Panc1 (cell line): ENCODE measurements at places on chromosomes 16 and 17. TPM values are rescaled to one million over a fixed set of nuclear protein-coding genes. Genes with fewer than 3 reads are reported as not detected.

DNA sequence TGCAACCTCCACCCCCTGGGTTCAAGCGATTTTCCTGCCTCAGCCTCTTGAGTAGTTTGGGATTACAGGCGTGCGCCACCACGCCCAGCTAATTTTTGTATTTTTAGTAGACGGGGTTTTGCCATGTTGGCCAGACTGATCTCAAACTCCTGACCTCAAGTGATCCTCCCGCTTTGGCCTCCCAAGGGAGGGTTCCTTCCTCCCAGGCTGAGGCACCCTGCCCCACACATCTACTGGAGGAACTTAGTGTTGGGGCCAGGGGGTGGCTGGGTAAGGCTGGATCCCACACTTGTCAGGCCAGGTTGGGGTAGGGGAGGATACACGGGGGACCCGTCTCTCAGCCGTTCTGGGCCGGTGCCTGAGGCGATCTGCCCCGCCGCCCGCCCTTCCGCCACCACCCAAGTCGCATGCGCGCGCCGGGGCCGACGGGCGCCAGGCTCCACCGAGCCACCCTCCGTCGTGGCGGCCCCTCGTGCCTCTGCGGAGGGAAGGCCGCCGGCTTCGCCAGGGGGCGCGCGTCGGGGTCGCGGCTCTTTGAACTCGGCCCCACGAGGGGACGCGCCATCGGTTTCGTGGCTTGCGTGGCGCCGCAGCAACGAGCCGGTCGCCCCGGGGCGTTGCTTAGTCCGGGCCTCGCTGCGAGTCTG is 15.9 kb downstream of the GRB7 start:
- H3K36me3 ChIP-seq = no peaks in the 10 kb centered on the region
- H3K4me1 ChIP-seq = peaks cover 9% of the 10 kb centered on the region; the same call in 1 of the 2 replicates
- peak overlapping the region; percentile 68 for H3K4me3 ChIP-seq

GRCh38 chr17:48616717-48617470 is 1.8 kb upstream of the HOXB8 start:
- peak overlapping the region; percentile 99 for H3K27ac ChIP-seq
- H3K4me3 ChIP-seq = peak overlapping the region; percentile 71
- H3K27me3 ChIP-seq = no peaks in the 10 kb centered on the region
- H3K36me3 ChIP-seq = no peaks in the 10 kb centered on the region

CHRNE gene
- total RNA-seq = 0.13 TPM

DNA sequence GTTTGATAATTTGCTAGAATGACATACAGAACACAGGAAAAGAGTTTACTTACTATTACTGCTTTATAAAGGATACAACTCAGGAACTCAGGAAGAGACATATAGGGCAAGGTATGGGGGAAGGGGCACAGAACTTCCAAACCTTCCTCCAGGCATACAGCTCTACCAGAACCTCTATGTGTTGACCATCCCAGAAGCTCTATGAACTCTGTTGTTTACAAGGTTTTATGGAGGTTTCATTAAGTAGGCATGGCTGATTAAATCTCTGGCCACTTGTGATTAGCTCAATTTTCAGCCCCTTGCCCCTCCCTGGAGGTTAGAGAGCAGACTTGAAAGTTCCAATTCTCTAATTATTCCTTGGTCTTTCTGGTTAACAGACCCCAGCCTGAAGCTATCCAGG is 60.2 kb upstream of the C17orf78 start:
- DNase-seq = no peak
- no peaks in the 10 kb centered on the region; the same call in 1 of the 2 replicates for H3K36me3 ChIP-seq
- no peak overlapping the region for H3K27ac ChIP-seq
- H3K27me3 ChIP-seq = no peaks in the 10 kb centered on the region

- no peak overlapping the region for H3K4me3 ChIP-seq
- H3K36me3 ChIP-seq = peaks cover 7% of the 10 kb centered on the region
- DNase-seq = no peak
- peaks cover 60% of the 10 kb centered on the region for H3K4me1 ChIP-seq
Measured at GRCh38 chr16:24734382-24734781, 4.9 kb downstream of the TNRC6A start.

GRCh38 chr16:11576427-11577289 is 10.1 kb downstream of the LITAF start:
- H3K4me3 ChIP-seq = no peak overlapping the region
- H3K27me3 ChIP-seq = no peaks in the 10 kb centered on the region

DNA sequence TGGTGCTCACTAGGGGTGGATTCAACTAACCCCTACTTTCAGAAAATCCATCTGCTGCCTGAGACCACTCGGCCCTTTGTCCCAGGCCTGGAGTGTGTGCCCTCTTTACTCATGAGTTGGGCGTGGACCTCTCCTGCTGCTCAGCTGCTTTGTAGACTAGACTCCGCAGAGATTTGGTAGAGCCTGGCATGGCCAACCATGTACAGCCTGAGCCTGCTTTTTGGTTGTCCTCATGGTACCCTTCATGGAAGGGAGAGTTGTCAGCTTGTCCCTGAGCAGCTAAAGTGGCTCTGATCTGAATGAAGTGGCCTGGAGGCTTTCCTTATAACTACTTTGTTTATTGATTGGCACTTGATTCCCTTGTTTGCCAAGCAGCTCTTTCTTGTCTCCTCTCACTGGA is 1.5 kb downstream of the EDC4 start:
- peaks cover 17% of the 10 kb centered on the region for H3K4me1 ChIP-seq
- peak overlapping the region; percentile 90 for H3K27ac ChIP-seq
- H3K27me3 ChIP-seq = no peaks in the 10 kb centered on the region
- no peaks in the 10 kb centered on the region; the same call in none of the 2 replicates for H3K36me3 ChIP-seq

SOCS1 gene
- 4.8 TPM for total RNA-seq

- H3K27ac ChIP-seq = no peak overlapping the region
- H3K4me3 ChIP-seq = no peak overlapping the region
- H3K27me3 ChIP-seq = no peaks in the 10 kb centered on the region
- H3K4me1 ChIP-seq = no peaks in the 10 kb centered on the region
Measured at GRCh38 chr16:90010676-90011507, 8.4 kb downstream of the DBNDD1 start.

DNA sequence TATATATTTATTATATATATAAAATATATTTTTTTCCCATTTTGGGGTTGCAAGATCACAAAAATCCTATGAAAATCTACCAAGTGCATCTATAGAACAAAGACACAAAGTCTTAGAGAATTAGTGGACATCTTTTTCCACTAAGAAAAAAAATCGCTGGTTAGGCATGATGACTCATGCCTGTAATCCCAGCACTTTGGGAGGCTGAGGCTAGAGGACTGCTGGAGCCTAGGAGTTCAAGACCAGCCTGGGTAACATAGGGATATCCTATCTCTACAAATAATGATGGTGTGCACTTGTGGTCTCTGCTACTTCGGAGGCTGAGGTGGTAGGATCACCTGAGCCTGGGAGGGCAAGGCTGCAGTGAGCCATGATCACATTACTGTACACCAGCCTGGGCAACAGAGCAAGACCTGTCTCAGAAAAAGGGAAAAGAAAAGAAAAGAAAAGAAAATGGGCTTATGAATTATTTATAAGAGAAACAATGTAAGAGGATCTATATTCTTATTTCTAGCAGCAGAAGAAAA is 185.1 kb upstream of the PSMD7 start:
- no peak overlapping the region for H3K4me3 ChIP-seq
- no peaks in the 10 kb centered on the region for H3K4me1 ChIP-seq
- H3K27ac ChIP-seq = no peak overlapping the region
- DNase-seq = no peak

DNA sequence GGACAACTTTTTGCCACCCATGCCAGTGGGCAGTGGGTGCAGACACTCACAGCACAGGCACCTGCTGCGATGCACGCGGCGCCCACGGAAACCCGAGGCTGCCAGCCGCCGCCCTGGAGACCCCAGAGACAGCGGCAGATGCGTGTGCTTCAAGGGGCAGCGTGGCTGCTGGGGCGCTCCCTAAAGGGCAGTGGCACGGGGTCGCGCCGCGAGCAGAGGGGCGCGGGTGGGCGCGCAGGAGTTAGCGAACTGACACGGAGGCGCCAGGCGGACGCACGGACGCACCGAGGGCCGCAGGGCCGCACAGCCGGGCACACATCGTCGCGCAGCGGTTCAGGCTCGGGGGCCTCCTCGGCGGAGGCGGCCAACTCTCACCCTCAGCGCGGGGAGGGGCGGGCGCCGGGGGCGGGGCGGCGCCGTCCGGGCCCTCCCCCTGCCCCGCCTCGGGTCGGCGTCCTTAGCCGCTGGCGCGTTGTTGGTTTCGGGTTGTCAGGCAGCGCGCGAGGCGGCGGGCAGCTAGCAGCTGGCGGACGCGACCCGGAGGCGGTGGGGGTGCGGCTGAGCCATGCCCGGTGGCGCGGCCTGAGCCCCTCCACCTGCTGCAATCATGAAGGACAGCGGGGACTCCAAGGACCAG is at the start of gene KIF19:
Gene KIF19, plus strand, starts transcription at position 484 of the 637 bp plus-strand sequence. Its CDS starts 124 bp downstream, at position 608.
- no peaks in the 10 kb centered on the region for H3K4me1 ChIP-seq
- no peak within 1 kb of the TSS for H3K27ac ChIP-seq
- H3K4me3 ChIP-seq = no peak within 1 kb of the TSS
- no peaks in the 10 kb centered on the region for H3K36me3 ChIP-seq
- H3K27me3 ChIP-seq = no peaks in the 10 kb centered on the region; the same call in 1 of the 2 replicates

NTN1 gene
- total RNA-seq = 14.5 TPM

CTRB1 gene
- total RNA-seq = 2.7 TPM

- H3K27me3 ChIP-seq = no peaks in the 10 kb centered on the region
- no peaks in the 10 kb centered on the region for H3K4me1 ChIP-seq
- no peak for DNase-seq
Measured at GRCh38 chr16:68286153-68287074, 22.1 kb downstream of the SLC7A6 start.

TBC1D3C gene
- total RNA-seq = not detected

DNA sequence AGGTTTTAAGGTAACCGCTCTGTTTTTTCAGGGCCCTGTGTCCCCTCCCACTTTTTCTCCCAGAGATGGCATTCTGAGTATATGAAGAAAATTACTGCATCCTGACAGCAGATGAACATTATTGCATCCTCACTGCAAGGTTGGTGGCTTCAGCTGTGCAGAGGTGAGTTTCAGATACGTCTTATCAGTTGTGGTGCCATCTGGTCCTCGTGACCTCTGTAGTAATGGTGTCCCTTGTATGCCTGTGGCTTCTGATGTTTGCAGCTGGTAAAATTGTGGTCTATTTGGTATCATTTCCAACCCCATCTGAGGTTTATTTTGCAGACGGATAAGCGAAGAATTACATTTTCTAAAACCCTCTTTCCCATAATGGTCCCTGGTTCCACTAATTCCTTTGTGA is 417.0 kb downstream of the HS3ST3B1 start:
- H3K4me1 ChIP-seq = no peaks in the 10 kb centered on the region
- no peaks in the 10 kb centered on the region for H3K27me3 ChIP-seq
- no peaks in the 10 kb centered on the region for H3K36me3 ChIP-seq
- H3K27ac ChIP-seq = no peak overlapping the region
- DNase-seq = no peak

- H3K27me3 ChIP-seq = no peaks in the 10 kb centered on the region
- H3K27ac ChIP-seq = peak overlapping the region; percentile 80
- H3K4me1 ChIP-seq = peaks cover 28% of the 10 kb centered on the region
- DNase-seq = no peak
- peak overlapping the region; percentile 49 for H3K4me3 ChIP-seq
Measured at GRCh38 chr17:81018044-81018802, 16.7 kb upstream of the BAIAP2 start.
